Mammary epithelial cell (primary cell): ENCODE measurements at places on chromosomes 4 and X.

- no peak for DNase-seq
These were observed 41.7 kb upstream of the NKX1-1 start for GRCh38 chr4:1447676-1448588.

GRCh38 chr4:128427832-128428366 lies 140.3 kb upstream of the PGRMC2 start:
- DNase-seq, result peak; percentile 81

DNA sequence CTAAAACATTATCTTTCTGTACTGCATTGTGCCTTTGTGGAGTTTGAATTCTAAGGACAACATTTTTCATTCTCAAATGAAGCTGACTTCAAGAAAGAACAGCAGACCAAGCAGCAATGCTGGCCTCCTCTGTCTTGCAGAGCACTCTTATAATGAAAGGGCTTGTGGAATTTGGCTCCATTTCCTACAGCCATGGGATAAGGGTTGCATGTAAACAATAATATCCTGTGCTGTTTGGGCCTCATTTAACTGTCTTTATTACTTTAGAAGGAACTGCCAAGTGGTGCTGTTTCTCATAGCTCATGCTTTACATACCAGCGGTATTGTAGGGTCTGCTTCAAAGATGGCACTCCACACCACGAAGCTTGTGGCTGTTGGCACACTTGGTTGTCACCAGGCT lies 111.4 kb upstream of the EOLA2 start:
- DNase-seq, result no peak

DNA sequence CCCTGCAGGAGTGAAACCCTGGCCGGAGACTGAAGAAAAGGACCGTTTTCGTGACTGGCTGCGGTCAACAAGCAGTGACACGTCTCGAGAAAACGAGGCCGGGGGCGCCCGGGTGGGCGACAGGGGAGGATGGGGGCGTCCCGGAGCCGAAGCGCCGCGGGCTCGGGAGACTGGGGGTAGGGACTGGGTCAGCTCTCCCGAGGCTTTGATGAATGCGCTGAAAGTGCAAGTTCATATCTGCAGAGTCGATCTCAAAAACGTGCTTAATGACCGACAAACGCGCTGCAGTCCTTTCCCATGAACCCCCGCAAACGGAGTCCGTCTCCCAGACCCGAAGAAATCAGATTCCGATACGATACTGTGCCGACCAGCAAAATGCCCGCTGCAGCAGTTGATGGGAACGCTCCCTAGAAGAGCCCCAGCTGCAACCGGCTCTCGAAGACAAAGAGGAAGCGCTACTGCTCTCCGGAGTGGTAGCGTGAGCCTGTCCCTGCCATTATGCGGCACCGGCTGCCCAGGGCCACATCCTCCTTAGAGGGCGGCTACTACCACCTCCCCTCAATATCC lies 806 bp upstream of the CD99L2 start:
- DNase-seq, result peak; percentile 14

DNA sequence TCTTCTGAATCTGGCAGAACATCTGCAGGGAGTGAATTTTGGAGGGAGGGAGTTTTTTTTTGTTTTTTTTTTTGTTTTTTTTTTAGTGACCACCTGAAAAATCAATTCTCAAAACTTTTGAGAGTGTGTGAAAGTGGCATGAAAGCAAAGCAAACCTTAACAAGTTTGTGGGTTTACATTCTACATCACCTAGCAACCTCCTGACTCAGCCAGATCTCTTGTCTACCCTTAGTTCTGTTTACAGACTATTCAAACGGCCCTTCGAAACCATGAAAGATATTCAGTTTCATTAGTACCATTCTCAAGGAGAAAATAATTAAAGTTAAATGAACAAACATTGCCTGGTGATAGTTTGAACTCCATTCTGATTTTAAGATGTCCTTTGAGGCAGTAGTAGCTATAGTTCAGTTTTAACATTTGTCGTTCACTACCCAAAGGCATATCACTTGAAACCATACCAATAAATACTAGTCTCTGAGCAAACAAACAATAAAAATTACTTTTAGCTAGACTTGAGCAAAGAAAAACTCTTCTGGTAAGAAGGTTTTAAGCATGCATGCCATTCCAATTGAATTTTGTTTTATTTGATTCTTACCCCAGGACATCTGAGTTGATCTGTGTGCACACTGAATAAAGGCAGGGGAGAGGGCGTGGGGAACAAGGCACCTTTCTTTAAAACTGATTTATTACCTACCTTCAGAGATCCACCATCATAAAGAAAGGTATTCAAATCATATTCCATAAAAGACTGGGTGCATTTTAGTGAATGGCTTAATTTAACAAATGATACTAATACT lies 137.7 kb downstream of the ARX start:
- no peak for DNase-seq

GRCh38 chr4:10861036-10861435 lies 176.5 kb upstream of the CLNK start:
- no peak for DNase-seq

GRCh38 chr4:81905971-81906370 lies 434.3 kb upstream of the RASGEF1B start:
- no peak for DNase-seq

GRCh38 chr4:185672151-185672550 lies 136.8 kb upstream of the PDLIM3 start:
- no peak for DNase-seq

GRCh38 chrX:70176938-70177533 lies at the start of gene DGAT2L6:
DGAT2L6 (plus strand) TSS chrX:70177483; CDS start chrX:70177583, 100 bp downstream.
- DNase-seq, result no peak

GRCh38 chr4:126405369-126405982 lies 1090.7 kb downstream of the FAT4 start:
- DNase-seq, result peak; percentile 16

DNA sequence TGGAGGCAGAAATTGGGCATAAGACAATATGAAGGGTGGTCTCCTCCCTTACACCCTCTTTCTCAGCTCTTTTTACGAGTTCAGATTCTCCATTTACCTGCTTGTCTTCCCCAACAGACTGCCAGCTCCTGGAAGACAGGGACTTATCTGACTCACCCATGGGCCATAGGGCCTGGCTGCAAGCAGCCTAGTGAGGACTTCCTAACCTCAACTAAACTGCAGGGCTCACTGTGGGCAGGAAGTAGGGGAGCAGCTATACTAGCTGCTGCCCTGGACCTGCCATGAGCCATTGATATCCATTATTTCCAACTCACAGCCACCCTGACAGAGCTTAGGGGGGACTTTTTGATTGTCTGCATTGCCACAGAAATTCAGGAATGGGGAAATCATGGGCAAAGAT lies 11.5 kb upstream of the ZNF718 start:
- DNase-seq, result no peak

DNA sequence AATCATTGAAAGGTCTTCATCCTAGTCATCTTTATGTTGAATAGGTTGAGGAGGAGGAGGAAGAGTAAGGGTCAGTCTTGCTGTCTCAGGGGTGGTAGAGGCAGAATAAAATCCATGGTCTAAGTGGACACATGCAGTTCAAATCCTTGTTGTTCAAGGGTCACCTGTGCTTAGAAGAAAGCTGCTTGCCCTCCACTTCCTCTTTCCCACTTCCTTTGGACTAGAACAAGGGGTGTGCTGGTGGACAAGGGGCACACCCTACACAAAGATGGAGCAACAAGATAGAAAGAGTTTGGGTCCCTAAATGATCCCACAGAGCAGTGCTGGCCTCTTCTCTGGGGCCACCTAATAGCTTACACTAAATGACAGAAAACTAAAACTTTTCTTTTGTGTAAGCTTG lies 47.9 kb downstream of the HSD17B13 start:
- no peak for DNase-seq

GRCh38 chr4:112916868-112917267 lies 132.6 kb upstream of the ANK2 start:
- no peak for DNase-seq

- no peak for DNase-seq
These were observed 84.4 kb downstream of the LRP2BP start for GRCh38 chr4:185311113-185311888.

DNA sequence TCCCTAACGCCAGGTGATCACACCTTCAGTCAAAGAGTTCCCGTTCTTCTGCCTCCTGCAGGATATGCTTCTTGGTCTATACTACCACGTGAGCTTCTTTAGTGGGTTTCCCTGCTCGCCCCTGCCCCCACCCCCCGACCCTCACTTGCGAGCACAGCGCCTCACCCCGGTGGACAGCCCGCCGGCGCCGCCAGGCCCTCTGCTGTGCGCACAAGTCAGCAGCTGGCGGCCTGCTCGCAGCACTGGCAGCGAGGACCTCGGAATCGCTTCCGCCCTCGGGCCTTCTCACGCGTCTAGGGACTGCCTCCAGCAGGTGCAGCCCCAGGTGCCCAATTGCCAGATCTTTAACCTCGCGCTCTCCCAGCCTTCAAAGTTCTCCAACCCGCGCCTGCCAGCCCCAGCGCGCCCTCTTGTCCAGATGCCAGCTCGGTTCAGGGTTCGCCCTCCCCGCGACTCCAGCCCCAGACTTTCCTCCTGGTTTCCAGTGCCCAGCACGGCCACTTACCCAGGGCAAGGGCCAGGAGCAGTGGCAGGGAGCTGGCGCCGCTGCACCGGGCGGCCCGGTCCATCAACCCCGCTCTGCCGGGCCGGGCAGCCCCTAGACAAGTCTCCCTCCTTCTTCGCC lies 454 bp downstream of the BTC start:
- peak; percentile 46 for DNase-seq

DNA sequence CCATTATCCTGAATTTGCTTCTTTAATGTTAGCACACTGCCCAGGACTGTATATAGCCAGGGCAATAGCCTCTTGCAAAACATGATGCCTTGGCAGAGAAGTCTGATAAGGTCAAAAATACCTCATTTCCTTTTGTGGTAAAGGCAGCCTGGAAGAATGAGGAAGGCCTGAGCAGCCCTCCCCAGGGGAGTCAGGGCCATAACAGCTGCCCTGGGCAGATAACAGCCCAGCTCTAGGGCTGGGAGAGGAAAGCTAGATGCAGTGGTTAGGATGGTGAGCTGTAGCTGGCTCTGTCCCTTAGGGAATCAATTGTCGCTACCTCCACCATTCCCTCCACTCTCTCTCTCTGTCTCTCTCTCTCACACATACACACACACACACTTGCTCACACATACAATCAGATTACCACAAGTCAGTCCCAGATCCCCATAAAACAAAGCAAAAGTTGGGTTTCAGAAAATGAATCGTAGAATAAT lies 29.2 kb downstream of the EFHC2 start:
- DNase-seq, result peak; percentile 6
